ENCODE measurements at places on chromosomes 12 and 14. TPM values are rescaled to one million over a fixed set of nuclear protein-coding genes. Genes with fewer than 3 reads are reported as not detected.
A peak's percentile ranks its signal among the peaks of the same experiment; 100 is the strongest.

GRCh38 chr12:96375170-96375569 is 25.1 kb downstream of the CDK17 start:
- H3K36me3 ChIP-seq, result no peaks in the 10 kb centered on the region
- H3K4me1 ChIP-seq, result peaks cover 78% of the 10 kb centered on the region
- H3K27ac ChIP-seq, result peak overlapping the region; percentile 53
- H3K4me3 ChIP-seq, result no peak overlapping the region
- no peak for DNase-seq
- no peaks in the 10 kb centered on the region for H3K27me3 ChIP-seq

DNA sequence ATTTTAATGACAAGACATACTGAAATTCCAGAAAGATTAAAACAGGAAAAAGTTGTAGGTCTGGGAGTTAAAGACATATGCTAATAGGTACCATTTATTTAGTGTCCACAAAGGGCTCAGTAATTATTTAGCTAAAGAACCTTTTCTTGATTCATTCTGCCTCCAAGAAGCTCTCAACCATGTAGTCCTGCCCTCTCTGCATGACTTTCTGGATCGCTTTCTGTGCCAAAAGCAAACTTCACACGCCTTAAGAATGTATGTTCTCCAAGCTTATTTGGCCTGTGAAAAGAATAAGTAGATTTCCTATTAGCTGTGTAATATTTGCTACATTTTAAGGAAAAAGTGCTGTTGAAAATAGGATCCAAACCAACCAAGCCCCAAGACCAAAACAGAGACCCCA is 291.7 kb downstream of the C12orf75 start:
- H3K27ac ChIP-seq, result no peak overlapping the region
- no peaks in the 10 kb centered on the region for H3K36me3 ChIP-seq
- H3K4me3 ChIP-seq, result no peak overlapping the region
- H3K27me3 ChIP-seq, result no peaks in the 10 kb centered on the region

DNA sequence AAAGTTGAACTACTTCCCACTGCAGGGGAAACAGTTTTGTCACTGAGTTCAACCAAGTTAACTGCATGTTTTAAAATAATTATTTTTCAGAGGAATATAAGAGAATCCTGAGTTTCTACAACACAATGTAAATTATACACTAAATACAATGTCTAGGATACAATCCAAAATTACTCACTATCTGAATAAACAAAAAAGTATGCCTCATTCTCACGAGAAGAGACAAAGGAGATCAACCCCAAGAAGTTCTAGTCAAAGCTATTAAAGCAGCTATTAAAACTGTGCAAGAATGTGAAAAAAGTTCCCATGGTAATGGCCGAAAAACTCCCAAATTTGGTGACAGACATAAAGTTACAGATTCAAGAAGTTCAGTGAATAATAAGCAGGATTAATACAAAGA is 8.8 kb upstream of the KCNK13 start:
- no peak overlapping the region for H3K27ac ChIP-seq
- H3K4me1 ChIP-seq, result no peaks in the 10 kb centered on the region
- no peaks in the 10 kb centered on the region for H3K27me3 ChIP-seq
- no peak for DNase-seq
- H3K4me3 ChIP-seq, result no peak overlapping the region

DNA sequence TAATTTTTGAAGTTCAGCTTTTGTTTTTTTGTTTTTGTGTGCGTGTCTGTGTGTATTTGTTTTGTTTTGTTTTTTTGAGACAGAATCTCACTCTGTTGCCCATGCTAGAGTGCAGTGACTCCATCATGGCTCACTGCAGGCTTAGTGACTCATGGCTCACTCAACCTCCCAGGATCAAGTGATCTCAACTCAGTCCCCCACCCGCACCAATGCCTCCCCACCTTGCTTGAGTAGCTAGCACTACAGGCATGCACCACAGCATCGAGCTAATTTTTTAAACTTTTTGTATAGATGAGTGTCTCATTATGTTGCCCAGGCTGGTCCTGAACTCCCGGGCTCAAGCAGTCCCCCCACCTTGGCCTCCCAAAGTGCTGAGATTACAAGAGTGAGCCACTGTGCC is 981.4 kb downstream of the BCL11B start:
- no peak overlapping the region for H3K4me3 ChIP-seq
- no peak overlapping the region for H3K27ac ChIP-seq
- no peak for DNase-seq
- no peaks in the 10 kb centered on the region for H3K36me3 ChIP-seq
- no peaks in the 10 kb centered on the region for H3K27me3 ChIP-seq
- H3K4me1 ChIP-seq, result no peaks in the 10 kb centered on the region

DNA sequence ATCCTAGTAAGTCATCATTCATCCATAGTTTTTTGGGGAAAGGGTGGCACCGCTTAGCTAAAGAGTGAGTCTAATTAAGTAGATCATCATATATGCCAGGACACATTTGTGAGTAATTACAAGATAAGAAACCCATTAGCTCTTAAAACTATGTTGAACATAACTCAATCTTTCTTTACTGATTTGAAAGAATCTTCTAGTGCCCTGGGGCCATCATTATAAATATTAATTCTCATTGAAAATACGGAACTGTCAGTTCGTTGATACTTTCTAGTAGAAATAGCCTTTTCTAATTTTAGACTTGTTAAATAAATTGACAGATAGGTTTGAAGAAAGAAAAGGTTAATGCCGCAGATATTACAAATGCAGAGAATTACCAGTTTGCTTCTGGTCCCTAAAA is 312.6 kb downstream of the NELL2 start:
- no peak overlapping the region for H3K4me3 ChIP-seq
- no peak overlapping the region for H3K27ac ChIP-seq

GRCh38 chr12:93461503-93461902 is 5.8 kb upstream of the MRPL42 start:
- no peaks in the 10 kb centered on the region for H3K4me1 ChIP-seq
- no peaks in the 10 kb centered on the region for H3K27me3 ChIP-seq
- no peak overlapping the region for H3K27ac ChIP-seq
- no peaks in the 10 kb centered on the region for H3K36me3 ChIP-seq
- DNase-seq, result no peak
- no peak overlapping the region for H3K4me3 ChIP-seq

DNA sequence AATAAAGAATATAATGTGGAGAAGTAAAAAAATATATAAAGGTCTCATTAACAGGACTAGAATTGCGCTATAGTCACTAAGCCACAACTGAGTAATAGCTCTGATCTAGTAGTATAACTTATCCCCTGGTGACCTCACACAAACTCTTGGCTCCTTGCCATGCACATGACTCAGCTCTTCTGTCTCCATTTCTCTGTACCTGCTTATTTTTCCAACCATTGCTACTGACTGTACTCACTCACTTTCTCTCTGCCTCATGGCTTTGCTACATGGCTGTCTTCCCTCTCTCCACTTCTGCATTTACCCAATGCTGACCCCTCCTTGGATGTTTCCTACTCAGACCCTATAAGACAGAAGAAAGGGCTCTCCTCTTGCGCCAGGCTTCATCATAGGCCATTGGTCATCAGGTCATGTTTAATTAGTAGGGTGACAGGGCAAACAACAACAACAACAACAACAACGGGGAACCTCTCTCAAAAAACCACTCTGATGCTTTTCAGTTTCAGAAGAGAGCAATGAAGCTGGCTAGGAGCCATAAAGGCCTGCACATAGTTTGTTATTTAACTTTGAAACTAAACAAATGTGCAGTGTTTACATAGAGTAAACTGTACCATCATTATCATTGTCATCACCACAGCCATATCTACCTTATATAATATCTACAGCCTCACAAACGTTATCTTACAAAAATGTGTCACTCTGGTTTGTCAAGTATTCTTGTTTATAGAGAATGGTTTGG is 25.6 kb upstream of the KRAS start:
- DNase-seq, result no peak
- H3K4me3 ChIP-seq, result no peak overlapping the region
- peak overlapping the region; percentile 10 for H3K27ac ChIP-seq
- no peaks in the 10 kb centered on the region for H3K36me3 ChIP-seq

DNA sequence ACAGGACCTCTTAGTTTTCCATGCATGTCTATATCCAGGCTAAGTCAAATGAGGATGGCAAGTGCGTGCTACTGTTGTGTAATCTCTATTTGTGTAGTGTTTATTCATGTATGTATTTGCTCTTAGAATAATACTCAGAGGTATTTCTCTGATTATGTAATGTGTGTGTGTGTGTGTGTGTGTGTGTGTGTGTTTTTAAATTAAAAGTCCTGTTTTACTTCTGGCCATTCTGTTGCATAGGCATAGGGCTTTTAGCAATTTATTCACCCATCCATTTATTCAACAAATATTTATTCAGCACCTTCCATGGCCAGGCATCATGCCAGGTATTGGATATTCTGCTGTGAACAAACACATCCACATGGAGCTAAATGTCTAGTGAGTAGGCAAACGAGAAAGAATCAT is 63.5 kb downstream of the PELI2 start:
- no peak overlapping the region for H3K27ac ChIP-seq
- H3K4me1 ChIP-seq, result no peaks in the 10 kb centered on the region
- DNase-seq, result no peak
- H3K27me3 ChIP-seq, result no peaks in the 10 kb centered on the region
- H3K36me3 ChIP-seq, result no peaks in the 10 kb centered on the region

- no peaks in the 10 kb centered on the region for H3K36me3 ChIP-seq
- no peak for DNase-seq
- no peaks in the 10 kb centered on the region for H3K27me3 ChIP-seq
- H3K4me3 ChIP-seq, result no peak overlapping the region
These were observed 52.1 kb upstream of the AEBP2 start for GRCh38 chr12:19387161-19387560.

- H3K36me3 ChIP-seq, result no peaks in the 10 kb centered on the region
- H3K4me3 ChIP-seq, result no peak overlapping the region
- DNase-seq, result no peak
- no peaks in the 10 kb centered on the region for H3K27me3 ChIP-seq
These were observed 18.4 kb downstream of the ANO6 start for GRCh38 chr12:45234139-45234865.

DNA sequence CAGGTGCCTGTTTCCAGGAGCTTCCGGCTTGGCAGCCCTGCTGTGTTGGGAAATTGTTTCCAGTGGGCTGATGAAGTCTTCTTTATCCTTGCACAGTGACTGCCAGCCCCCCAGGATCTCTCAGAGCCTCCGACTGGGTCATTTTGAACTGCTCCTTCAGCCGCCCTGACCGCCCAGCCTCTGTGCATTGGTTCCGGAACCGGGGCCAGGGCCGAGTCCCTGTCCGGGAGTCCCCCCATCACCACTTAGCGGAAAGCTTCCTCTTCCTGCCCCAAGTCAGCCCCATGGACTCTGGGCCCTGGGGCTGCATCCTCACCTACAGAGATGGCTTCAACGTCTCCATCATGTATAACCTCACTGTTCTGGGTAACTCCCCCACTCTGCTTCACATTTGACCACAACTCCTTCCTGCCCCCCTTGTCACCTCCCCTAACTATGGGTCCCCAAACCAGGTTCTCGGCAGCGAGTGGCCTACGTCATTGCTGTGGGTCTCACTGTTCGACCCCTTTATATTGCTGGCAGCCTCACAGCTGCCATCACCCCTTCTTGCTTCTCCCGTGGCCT is 2.3 kb downstream of the LAG3 start:
- peak; percentile 78 for DNase-seq
- H3K4me3 ChIP-seq, result peak overlapping the region; percentile 54
- peaks cover 65% of the 10 kb centered on the region for H3K4me1 ChIP-seq
- H3K36me3 ChIP-seq, result no peaks in the 10 kb centered on the region
- peak overlapping the region; percentile 75 for H3K27ac ChIP-seq

- no peaks in the 10 kb centered on the region for H3K36me3 ChIP-seq
- H3K27ac ChIP-seq, result no peak overlapping the region
- no peaks in the 10 kb centered on the region for H3K27me3 ChIP-seq
- H3K4me3 ChIP-seq, result no peak overlapping the region
These were observed 9.5 kb upstream of the RERG start for GRCh38 chr12:15230751-15231150.

- H3K36me3 ChIP-seq, result no peaks in the 10 kb centered on the region
- no peak overlapping the region for H3K4me3 ChIP-seq
- no peak for DNase-seq
- H3K27me3 ChIP-seq, result no peaks in the 10 kb centered on the region
- H3K4me1 ChIP-seq, result no peaks in the 10 kb centered on the region
- H3K27ac ChIP-seq, result no peak overlapping the region
These were observed 255.4 kb downstream of the DAD1 start for GRCh38 chr14:22333422-22334274.

GRCh38 chr12:20520532-20520931 is 152.2 kb downstream of the PDE3A start:
- H3K4me1 ChIP-seq, result no peaks in the 10 kb centered on the region
- H3K27ac ChIP-seq, result no peak overlapping the region
- no peak overlapping the region for H3K4me3 ChIP-seq
- H3K27me3 ChIP-seq, result no peaks in the 10 kb centered on the region

GRCh38 chr14:72793156-72793939 is 100.6 kb downstream of the DPF3 start:
- H3K27ac ChIP-seq, result no peak overlapping the region
- DNase-seq, result no peak
- H3K36me3 ChIP-seq, result no peaks in the 10 kb centered on the region

- DNase-seq, result no peak
- H3K36me3 ChIP-seq, result no peaks in the 10 kb centered on the region
- no peaks in the 10 kb centered on the region for H3K27me3 ChIP-seq
- no peak overlapping the region for H3K27ac ChIP-seq
These were observed 116.6 kb upstream of the RTL1 start for GRCh38 chr14:101019990-101020710.

DNA sequence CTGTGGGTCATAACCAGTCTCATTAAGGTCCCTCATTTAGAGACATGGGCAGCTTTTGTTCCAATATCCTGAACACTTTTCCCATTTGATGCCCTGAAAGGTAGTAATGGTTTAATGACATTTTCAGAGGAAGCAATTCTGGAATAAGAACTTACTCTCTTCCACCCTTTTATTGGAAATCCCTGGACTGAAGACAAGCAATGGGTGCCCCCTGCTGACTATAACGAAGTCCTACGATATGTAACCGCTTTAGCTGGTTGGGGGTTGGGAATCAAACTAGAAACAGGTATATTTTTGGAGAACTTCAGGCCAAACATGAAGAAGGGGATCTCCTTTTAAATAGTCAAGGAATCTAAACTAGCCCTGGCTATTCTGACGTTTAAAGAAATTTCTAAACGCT is 20.5 kb downstream of the SARNP start:
- no peak for DNase-seq
- no peaks in the 10 kb centered on the region for H3K4me1 ChIP-seq
- H3K27ac ChIP-seq, result no peak overlapping the region
- no peak overlapping the region for H3K4me3 ChIP-seq
- no peaks in the 10 kb centered on the region for H3K27me3 ChIP-seq

GRCh38 chr14:31336646-31337045 is 83.7 kb downstream of the HEATR5A start:
- H3K4me3 ChIP-seq, result no peak overlapping the region
- no peaks in the 10 kb centered on the region for H3K27me3 ChIP-seq
- DNase-seq, result no peak
- H3K36me3 ChIP-seq, result no peaks in the 10 kb centered on the region
- no peak overlapping the region for H3K27ac ChIP-seq

Gene HNF1A
- total RNA-seq, result not detected

Gene FERMT2
- 1.7 TPM for total RNA-seq

Gene SERPINA1
- 0.40 TPM for total RNA-seq

Gene PRKD1
- not detected for total RNA-seq

Gene TAS2R42
- total RNA-seq, result not detected

Gene NEUROD4
- not detected for total RNA-seq

Gene ACOT2
- total RNA-seq, result 16.4 TPM

Gene FGF23
- not detected for total RNA-seq

Gene RD3L
- not detected for total RNA-seq
